ENCODE measurements at places on chromosomes 13 and 19.
A peak's percentile ranks its signal among the peaks of the same experiment; 100 is the strongest.

- DNase-seq = no peak
These were observed 27.3 kb downstream of the LRFN3 start for GRCh38 chr19:35963514-35963913.

- DNase-seq = no peak
These were observed 5.8 kb downstream of the ARHGAP35 start for GRCh38 chr19:46866407-46867136.

- DNase-seq = no peak
These were observed 27.7 kb downstream of the STK24 start for GRCh38 chr13:98549006-98549727.

GRCh38 chr19:38617764-38618589 is at the start of gene MAP4K1:
TSS of gene MAP4K1 (minus strand) at chr19:38617953. CDS start at chr19:38617895, 58 bp downstream.
- DNase-seq = peak; percentile 86

GRCh38 chr19:7917267-7918061 is 2.7 kb upstream of the SNAPC2 start:
- DNase-seq = no peak

DNA sequence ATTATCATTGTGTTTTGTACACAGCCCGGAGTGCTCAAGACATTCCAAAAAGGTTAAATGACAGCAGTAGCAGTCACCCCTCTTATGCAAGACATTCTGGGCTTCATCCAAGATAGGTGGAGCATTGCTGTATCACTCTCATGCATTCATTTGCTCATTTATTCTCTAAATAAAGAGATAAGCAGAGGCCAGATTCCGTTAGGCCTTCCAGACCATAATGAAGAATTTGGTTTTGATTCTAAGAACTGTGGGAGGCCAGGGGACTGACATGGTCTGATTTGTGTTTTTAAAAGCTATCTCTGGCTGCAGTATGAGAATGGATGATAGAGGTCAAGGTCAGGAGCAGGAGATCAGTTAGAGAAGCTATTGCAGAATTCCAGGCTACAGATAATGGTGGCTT is 145.8 kb downstream of the KCNRG start:
- no peak for DNase-seq

- DNase-seq = no peak
These were observed 30.2 kb upstream of the FREM2 start for GRCh38 chr13:38656699-38657098.

DNA sequence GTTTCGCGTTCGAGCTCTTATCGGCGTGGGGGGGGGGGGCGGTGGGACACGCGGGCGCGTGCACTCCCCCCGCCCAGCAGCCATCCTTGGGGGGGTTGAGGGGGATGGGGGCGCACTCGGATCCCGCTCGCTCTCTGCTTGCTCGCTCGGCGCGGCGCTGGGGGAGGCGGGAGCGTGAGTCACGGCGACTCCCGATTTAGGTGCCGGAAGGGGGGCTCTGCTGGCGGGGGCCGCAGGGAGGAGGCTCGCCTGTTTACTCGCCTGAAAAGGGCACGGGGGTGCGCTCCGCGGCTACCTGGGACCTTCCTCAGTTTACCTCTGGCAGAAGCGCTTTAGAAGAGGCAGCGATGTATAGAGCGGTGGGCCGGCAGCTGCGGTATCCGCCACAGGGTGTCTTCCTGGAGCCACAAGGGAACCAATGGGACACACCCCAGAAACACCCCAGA is 1.1 kb upstream of the PDE4A start:
- no peak for DNase-seq

GRCh38 chr19:32558607-32559228 is 22.3 kb upstream of the PDCD5 start:
- no peak for DNase-seq

DNA sequence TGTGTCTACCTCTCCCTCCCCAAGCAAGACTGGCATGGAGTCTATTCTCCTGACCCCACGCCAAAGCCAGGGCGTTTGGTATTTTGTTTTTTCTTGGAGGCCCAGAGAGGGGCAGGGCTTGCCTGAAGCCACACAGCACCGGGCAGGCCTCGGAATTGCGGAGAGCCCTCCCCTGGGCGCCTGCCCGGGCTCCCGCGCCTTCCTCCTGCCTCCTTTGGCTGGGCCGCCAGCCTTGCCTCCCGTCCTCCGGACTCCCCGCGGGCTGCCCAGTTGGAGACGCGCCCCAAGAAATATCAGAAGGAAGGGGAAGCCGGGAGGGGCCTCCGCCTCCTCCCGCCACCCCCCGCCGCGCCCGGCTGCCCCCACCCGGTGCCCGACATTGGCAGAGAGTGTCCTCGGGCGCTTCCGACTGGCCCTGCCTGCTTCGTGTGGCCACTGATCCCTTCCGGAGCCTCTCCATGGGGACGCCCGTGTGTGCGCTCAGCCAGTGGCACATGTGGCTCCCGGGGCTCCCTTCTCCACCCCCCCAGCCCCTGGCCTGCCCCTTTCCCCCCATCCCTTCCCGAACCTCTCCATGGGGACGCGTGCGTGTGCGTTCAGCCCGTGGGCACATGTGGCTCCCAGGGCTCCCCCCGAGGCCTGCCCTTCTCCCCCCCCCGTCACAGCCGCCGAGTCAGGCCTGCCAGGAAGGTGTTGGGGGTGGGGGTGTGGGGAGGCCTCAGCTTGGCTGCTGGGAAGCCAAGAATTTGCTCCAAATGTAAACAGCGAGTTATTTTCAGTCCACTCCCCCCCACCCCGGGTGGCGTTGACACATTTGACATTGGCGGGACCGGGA is 37.3 kb downstream of the NFIC start:
- DNase-seq = no peak

GRCh38 chr13:84831666-84832657 is 949.7 kb upstream of the SLITRK1 start:
- no peak for DNase-seq

GRCh38 chr19:1266129-1266915 is 2.8 kb upstream of the CIRBP start:
- DNase-seq = no peak
